Stimulated activated CD4-positive, alpha-beta T cell treated with anti-CD3 and anti-CD28 coated beads, Interleukin-15, amount 100 ng/mL, for 48 hours (primary cell): ENCODE measurements at places on chromosomes 4 and X.

GRCh38 chr4:105923497-105924238, 28.4 kb downstream of the NPNT start:
- DNase-seq: no peak

DNA sequence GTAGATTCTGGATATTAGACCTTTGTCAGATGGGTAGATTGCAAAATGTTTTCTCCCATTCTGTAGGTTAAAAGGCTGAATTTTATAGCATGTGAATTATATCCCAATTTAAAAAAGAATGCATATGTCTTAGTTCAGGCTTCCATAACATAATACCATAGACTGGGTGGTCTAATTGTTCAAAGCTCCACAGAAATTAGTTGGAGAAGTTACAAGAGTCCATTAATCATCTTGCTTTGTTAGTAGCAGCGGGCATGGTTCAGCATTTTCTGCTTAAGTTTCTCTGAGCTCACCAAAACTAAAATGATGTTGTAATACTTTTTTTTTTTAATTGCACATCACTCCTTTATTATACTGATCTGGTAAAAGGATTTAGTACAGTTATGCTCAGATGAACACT, 1.8 kb downstream of the PGAM4 start:
- no peak for DNase-seq

DNA sequence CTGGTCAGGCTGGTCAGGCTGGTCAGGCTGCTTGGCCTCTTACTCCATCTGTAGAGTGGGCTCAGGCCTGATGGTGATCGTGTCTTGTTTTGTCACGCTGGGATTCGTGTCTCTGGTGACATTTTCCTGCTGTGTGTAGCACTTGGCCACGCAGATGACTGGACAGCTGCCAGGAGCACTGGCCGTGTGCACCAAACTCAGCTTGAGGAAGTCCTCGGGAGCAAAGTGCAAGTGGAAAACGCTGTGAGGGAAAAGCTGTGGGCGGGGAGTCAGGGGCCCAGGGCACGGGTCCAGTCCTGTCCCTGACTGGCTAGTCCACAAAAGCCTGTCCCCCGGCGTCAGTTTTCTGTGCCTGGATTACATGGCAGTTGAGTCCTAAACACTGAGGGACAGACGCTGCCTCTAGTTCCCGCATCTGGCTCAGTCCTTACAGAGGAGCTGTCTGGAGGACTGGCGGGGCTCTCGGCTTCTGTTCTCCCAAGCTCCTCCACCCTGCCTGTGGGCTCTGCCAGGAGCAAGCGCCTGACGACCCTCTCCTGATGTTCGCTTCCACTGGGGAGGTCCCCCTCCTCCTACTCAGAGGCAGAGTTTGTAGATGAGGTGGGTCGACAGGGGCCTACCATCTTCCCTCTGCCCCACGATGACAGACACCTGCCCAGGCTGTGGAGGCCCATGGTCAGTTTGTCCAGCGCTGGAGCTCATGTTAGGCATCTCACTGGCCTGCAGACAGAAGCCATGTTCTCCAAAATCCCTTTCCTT, 35.9 kb upstream of the GRPEL1 start:
- no peak for DNase-seq

GRCh38 chrX:37921758-37922157, 74.4 kb upstream of the DYNLT3 start:
- DNase-seq: no peak

DNA sequence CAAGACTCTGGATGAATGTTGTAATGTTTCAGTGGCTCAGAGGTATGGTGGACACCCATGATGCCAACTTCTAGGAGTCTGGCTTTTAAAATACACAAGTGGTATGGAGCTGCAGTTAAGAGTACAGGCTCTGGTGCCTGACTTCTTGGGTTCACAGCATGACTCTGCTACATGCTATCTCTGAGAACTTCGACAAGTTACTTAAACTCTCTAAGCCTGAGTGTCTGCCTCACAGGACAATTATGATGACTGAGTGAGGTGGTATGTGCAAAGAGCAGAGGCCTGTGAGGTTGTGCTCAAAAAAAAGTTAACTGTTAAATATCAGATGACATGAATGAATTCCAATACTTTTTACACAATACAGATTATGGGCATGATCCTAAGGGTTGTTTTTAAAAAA, 90.9 kb upstream of the SRD5A3 start:
- DNase-seq: no peak

DNA sequence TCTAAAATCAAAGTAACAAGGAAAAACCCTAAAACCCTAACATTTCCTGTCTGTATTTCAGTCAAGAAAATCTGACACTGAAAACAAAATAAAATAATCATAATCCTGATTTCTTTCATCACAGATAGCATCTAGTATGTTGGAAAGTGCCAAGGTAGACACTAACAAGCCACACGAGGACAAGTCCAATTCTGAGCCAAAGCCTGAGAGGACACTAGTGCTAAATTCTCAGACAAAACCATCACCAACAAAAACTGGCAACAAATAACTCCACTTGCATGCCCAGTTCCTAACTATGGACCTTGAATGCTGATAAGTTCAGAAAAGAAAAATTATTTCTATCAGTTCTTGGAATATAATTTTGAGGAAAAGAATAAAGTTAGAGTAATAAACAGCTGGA, 113.7 kb downstream of the MANBA start:
- no peak for DNase-seq

DNA sequence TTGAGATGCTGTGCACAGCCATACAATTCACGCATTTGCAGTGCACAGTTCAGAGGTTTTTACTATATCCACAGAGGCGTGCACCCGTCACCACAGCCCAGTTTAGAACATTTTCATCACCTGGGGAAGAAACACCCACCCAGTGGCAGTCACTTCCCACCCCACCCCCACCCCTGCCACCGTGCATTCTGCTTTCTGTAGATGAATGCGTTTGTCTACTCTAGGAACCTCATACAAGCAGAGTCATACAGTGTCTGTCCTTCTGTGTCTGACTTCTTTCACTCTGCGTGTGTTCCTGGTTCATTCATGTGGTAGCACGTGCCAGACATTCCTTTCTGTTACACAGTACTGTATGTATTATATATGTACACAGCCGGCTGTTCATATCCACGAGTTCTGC, 122.8 kb downstream of the TBL1X start:
- DNase-seq: no peak

GRCh38 chrX:137565921-137566745, at the start of gene ZIC3:
TSS of gene ZIC3 (plus strand) at chrX:137566127. CDS start at chrX:137566692, 565 bp downstream.
- DNase-seq: no peak

DNA sequence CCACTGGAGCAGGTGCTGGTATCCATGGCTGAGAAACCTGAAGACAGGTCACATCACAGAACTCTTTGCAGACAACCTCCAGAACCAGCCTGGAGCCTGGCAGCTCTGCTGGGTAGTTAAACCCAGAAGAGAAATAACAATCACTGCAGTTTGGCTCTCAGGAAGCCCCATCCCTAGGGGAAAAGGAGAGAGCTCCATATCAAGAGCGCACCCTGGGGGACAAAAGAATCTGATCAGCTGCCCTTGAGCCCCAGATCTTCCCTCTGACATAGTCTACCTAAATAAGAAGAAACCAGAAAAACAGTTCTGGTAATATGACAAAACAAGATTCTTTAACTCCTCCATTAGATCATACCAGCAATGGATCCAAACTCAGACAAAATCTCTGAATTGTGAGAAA, 823.2 kb upstream of the FRG1 start:
- DNase-seq: no peak

GRCh38 chr4:73707918-73708577, 32.3 kb upstream of the CXCL8 start:
- DNase-seq: no peak

- DNase-seq: no peak
Observed at GRCh38 chrX:152897222-152898131, at the start of gene ZNF185. TSS of gene ZNF185 (plus strand) at chrX:152898067. CDS start at chrX:152914490, 16,423 bp downstream.

DNA sequence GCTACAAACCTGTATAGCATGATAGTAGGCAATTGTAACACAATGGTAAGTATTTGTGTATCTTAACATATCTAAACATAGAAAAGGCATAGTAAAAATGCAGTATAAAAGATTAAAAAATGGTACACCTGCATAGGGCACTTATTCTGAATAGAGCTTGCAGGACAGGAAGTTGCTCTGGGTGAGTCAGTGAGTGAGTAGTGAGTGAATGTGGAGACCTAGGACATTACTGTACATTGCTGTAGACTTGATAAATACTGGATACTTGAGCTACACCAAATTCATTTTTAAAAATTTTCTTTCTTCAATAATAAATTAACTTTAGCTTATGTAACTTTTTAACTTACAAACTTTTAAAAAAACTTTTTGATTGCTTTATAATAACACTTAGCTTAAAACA, 68.2 kb upstream of the MAML3 start:
- DNase-seq: no peak

DNA sequence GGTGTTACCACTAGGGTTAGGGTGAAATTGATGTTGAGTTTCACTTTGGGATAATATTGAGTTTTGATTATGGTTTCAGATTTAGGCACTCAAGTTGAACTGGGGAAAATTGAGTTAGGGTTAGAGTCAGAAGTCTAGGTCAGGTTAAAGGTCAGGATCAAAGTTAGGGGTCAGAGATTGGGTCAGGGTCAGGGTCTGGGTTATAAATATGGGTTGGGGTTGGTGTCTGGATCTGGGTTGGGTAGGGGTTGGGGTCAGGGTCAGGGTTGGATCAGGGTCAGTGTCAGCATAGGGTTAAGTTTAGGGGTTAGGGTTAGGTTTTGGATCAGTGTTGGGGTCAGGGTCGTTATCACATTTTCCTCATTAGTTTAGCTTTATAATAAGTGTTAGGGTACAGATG, 42.7 kb upstream of the IL9R start:
- DNase-seq: no peak
